ENCODE measurements at places on chromosomes 13 and 19.

DNA sequence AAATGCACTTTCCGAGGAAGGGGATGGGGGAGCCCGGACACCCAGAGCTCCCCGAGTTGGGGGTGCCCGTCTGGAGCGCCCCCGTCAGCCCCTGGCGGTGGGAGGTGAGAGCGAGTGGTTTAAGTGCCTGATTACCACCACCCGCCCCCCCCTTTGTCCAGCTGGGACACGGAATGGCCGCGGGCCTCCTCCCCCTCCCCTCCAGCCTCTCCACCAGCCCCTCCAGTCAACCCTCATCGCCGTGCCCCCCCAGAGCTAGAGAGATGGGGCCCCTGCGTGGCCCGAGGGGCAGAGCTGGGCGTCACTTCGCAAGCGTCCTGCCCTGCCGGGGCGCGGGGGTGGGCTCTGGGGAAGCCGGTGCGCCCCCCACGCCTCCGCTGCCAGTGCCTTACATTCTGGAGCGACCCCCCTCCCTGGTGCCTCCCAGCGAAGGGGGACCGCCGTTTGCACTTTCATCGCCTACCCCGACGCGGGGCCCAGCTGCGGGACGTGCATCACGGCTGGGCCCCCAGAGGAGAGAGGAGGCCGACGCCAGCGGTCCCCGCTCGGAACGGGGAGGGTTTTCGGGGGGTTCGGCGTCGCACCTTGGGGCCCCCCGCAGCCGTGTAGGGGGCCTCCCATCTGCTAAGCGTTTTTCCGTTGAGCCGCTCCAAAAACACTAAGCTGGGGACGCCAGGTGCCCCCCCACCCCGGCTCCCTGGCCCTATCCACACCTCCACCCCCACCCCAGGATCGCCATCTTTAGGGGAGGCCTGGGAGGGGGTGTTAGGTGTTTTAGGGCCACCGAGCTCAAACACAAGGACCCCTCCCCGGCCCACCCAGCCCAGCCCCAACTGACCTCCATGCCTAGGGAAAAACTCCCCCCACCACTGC is 16.4 kb downstream of the SMIM24 start:
- DNase-seq = no peak

- no peak for DNase-seq
Measured at GRCh38 chr13:113305208-113305607, 8.2 kb downstream of the LAMP1 start.

- no peak for DNase-seq
Measured at GRCh38 chr13:91660076-91660415, 261.6 kb downstream of the GPC5 start.

DNA sequence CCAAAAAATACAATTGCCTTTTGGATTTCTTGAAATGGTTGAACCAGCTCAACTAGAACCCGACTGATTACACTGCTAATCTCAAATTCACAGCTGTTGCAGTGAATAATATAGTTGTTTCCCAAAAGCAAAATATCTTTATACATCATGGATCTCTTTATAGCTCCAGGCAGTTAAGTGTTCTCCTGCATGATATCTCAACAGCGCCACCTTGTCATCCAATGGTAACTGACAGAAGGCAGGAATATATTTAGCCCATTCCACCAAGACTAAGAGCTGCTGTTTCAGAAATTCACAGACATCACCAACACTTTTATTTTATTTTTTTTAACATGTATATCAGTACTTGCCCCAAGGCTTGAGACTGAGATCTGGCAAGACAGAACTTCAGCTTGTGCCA is 1141.0 kb upstream of the PRR20A start:
- DNase-seq = no peak

DNA sequence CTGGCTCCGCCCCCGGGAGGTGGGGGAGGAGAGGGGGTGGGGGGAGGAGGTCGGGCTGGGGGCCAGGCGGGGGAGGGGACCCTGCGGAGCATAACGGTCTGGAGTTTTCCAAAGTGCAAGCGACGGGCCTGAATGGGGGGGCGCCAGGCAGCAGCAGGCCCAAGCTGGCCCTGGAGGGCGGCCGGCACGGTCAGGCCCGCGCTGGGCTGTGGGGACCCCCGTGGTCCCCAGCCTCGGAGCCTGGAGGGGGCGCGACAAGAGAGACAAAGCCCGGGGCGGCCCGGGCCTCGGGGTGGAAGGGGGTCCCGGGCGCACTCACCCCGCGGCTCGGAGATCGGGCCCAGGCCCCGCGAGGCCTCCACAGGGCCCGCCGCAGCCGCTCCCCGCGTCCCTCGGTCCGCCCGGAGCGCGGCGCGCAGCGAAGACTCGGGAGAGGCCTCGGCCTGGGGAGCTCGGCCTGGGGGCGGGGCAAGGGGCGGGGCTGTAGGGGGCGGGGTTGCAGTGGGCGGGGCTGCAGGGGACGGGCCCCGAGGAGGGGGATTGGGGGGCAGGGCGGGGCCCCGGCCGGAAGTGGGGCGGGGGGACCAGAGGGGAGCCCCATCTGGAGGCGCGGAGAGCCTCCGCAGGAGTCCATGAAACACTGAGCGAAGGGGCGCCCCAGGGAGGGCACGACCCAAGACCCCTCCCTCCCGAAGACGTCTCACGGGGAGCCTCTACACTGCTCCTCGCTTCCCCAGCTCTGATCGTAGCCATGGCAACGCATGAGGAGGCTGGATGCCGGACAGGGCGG is 47.6 kb downstream of the PTPRS start:
- DNase-seq = peak; percentile 43

DNA sequence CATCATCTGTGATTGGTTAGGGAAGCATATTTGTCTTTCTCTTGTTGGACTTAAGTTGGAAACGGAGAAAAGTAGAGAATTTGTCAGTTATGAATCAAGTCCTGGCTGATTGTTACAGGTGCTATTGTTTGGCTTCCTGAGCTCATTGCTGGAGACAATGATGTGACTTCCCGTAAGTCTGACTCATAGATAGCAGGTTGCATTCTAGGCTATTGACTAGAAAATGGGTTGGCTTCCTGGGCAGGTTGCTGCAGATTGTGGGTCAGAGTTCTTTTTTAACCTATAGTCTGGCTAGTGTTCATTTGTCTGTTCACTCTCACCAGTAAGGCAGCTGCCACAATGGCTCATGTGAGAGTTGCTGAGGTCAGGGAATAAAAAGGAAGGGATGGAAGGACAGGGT is 101.5 kb downstream of the CCNA1 start:
- DNase-seq = no peak

DNA sequence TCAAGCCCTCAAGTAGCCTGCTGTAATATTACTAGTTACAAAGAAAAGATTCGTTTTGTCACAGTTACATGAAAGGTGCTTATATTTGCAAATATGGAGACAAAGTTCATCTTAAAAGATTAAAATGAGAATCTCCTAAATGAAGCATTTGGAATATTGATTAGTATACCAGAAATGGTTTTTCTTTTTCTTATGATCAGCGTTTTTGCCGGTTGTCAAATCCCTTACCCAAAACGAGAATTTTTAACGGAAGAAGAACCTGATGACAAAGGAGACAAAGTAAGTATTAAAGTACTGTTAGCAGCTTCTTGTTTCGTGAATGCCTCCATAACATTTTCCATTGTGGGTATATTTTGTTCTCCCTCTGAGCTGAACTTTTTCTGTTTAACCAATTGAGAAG is 147.1 kb downstream of the CDK8 start:
- no peak for DNase-seq

DNA sequence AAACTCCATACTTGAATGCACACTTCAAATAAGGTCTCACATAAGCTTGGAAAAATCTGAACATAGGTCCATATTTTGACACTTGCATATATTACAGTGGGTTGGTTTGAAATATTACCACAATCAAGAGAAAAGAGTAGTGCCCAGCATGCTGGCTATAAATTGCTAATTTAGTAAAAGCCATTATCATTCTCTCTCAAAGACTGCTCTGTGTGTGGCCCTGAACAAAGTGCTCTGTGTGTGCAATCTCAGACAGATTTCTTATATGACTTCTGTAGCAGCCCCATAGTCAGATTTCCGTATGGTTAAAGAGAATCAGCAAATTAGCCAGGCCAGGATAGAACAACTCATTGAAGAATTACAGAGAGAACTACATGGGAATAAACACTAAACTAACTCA is 78.2 kb downstream of the LIG4 start:
- DNase-seq = no peak

GRCh38 chr13:59674616-59675015 is 489.1 kb downstream of the DIAPH3 start:
- no peak for DNase-seq

DNA sequence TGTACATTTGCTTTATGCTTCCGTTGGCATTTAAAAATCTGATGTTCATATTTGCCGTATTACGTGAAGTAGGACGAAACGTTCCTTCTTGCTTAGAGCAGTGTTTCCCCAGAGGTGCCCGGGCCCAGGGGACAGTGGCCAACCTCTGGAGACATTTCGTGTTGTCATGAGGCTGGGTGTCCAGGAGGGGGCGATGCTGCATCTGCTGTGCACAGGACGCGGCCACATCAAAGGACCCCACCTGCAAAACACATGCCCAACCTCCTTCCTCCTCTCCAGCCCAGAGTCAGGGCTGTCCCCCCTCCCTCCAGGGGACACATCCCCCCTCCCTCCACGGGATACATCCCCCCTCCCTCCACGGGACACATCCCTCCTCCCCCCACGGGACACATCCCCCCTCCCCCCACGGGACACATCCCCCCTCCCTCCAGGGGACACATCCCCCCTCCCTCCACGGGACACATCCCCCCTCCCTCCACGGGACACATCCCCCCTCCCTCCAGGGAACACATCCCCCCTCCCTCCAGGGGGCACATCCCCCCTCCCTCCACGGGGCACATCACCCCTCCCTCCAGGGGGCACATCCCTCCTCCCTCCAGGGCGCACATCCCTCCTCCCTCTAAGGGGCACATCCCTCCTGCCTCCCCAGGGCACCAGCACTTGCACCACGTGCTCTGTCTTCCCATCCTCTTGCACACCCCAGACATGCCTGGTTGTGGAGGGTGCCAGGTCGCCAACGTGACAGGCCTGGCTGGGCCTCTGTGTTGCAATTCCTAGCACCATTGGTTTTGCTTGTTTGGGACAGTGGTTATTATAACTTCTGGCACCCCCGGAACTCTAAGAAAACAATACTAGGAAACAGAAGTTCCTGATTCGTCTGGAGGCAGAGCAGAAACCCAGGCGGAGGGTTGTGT is 46.7 kb downstream of the GAS6 start:
- peak; percentile 75 for DNase-seq

- no peak for DNase-seq
Measured at GRCh38 chr19:6278740-6279619, 795 bp downstream of the MLLT1 start.
